ENCODE measurements at places on chromosomes 16 and 17.
A peak's percentile ranks its signal among the peaks of the same experiment; 100 is the strongest.

DNA sequence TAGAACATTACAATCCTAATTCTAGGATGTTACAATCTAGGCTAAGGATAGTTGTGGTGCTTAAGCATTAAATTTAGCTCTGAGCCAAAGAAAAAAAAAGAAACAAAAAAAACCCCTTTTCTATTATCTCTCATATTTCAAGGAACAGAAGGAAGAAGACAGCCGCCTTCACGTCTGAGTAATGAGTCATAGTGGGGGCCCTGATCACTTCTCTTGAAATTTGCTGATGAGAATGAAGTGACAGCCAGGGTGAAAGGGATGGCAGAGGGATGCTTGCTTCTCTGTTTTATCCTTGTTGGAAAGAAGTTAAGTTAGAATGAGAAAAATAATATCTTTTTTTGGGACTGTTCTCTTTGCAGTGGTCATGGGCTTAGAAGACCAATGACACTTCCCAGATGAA lies 82.6 kb upstream of the MPHOSPH6 start:
- DNase-seq: no peak

DNA sequence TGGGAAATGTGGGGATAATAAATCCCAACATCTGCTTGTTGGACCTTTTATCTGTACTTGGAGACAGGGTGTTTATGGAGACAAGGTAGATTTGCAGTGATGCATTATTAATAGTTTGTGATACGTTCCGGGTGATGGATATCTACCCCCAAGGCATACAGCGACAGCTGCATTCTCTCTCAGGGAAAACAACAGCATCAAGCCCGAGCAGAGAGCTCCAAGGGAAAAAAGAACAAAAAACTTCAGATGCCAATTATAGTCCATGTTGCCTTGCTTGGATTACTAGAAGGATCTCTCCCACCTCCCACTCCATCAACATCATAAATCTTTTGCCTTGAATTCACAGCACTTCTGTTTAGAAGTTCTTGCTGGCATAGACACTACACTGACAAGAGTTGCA lies 187.5 kb upstream of the CDH11 start:
- no peak for DNase-seq

- DNase-seq: no peak
These were observed 126.0 kb upstream of the SDK2 start for GRCh38 chr17:73770115-73770848.

DNA sequence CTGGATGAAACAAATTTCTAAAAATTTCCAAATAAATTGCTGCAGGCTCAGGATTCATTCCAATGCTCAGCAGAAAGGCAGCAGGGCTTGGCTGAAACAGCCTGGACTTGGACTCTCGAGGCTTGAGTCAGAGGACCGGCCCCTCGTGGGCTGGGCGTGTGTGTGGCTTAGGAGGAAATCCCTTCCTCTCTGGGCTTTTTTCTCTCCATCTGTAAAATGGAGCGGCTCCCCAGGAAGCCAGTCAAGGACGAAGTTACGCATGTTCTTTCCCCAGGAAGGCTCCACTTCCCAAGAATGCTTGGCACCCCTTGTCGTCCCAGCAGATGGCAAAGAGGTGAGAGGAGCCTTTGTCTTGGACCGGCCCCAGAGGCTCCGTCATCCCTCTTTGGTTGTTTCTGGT lies 13.5 kb downstream of the SLC46A1 start:
- DNase-seq: no peak

DNA sequence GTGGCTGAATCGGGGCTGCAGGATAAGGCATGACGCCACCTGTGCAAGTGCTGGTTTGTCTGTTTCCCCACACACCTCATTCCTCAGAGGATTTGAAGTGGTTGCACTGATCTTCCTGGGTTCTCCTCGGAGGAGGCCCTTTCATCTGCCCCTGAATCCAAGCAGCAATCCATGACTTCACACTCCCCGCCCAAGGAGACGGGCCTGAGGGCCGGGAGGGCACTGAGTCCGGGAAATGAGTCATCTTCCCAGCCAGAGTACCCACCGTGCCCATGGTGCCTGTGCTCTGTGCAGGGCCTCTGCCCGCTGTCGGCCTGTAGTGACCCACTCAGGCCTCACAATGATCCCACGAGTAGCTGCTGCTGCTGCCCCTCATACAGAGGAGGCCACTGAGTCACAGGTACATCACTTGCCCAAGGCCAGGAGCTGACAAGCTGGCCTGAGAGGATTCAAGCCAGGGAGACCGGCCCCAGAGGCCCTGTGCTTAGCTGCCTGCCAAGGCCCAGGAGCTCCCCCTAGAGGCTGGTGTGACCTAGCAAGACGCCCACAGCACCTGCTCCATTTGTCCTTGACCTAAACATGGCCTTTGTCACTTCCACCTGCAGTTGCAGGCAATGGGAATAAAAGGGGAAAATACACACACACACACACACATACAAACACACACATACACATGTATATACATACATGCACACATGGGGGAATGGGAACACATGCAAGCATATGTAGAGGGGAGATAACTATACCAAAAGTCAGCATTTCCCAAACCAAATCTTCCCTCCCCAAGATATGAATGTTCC lies 240.0 kb downstream of the C16orf95 start:
- no peak for DNase-seq

DNA sequence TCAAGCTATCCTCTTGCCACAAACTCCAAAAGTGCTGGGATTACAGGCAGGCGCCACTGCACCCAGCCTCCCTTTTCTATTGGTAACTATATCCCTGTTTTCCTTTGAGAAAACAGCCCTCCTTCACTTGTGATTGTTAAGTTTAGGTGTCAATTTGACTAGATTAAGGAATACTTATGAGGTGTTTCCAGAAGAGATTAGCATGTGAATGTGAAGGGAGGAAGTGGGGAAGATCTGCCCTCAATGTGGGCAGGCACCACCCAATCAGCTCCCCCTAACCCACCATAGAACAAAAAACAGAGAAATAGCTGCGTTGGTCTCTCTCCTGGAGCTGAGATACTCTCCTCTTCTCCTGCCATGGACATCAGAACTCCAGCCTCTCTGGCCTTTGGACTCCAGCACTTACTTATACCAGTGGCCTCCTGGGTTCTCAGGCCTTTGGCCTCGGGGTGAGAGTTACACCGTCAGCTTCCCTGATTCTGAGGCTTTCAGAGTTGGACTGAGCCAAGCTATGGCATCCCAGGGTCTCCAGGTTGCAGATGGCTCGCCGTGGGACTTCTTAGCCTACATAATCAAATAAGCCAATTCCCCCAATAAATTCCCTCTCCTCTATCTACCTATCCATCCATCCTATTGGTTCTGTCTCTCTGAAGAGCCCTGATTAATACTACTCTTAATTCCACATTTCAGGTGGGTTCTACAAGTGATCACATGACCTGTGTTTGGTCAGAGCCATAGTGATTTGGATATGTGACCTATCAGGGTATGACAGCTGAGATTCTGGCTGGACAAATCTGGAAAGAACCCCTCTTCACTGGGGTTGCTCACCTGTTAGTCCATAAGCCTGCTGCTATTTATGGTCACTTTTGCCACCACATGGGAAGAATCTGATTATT lies 12.0 kb upstream of the STAT3 start:
- no peak for DNase-seq

- DNase-seq: no peak
These were observed 5.7 kb upstream of the TCAP start for GRCh38 chr17:39659279-39660010.

- no peak for DNase-seq
These were observed 19.0 kb downstream of the SMPD3 start for GRCh38 chr16:68429076-68429854.

DNA sequence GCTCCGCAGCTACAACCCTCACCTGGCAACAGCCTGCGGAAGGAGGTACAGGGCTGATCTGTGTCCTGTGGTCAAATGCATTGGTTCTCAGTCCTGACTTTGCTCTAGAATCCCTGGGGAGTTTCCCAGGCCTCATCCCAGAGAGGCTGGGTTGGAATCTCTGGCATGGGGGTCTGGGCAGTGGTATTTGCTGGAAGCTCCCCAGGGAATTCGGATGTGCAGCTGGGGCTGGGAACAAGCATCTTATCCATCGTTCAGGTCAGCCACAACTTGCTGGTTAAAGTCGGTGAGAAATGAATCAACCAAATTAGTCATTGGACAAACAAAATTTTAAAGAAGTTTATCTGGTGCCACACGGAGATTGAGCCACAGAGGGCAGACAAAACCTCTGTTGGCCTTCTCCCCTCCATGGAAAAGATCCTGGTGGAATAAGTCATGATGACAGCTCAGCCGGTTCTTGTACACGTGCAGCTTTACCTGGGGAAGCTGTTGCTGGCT lies 231.2 kb downstream of the FOXL1 start:
- no peak for DNase-seq

GRCh38 chr16:50244140-50244503 lies 22.2 kb upstream of the ADCY7 start:
- DNase-seq: no peak

- no peak for DNase-seq
These were observed 11.0 kb downstream of the NPTX1 start for GRCh38 chr17:80465327-80465974.

DNA sequence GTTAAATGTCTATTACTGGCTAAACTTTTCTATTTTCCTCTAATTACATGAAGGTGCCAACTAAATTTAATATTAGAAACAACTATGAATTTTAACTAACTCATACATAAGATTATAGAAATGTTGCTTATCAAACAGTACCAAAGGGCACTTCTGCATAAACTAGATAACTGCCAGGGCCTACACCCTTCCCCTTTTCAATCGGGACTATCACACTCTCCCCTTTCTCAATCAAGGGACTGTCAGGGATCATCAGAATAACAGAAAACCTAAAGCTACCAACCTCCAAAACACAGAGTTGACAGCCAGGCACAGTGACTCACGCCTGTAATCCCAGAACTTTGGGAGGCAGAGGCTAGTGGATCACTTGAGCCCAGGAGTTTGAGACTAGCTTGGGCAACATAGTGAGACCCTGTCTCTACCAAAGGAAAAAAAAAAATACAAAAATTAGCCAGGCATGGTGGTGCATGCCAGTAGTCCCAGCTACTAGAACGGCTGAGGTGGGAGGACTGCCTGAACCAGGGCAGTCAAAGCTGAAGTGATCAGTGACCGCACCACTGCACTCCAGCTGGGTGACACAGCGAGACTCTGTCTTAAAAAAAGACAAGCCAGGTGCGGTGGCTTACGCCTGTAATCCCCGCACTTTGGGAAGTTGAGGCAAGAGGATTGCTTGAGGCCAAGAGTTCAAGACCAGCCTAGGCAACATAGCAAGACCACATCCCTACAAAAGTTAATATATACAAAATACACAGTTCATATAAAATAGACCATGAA lies 3.2 kb upstream of the PHLPP2 start:
- DNase-seq: no peak

DNA sequence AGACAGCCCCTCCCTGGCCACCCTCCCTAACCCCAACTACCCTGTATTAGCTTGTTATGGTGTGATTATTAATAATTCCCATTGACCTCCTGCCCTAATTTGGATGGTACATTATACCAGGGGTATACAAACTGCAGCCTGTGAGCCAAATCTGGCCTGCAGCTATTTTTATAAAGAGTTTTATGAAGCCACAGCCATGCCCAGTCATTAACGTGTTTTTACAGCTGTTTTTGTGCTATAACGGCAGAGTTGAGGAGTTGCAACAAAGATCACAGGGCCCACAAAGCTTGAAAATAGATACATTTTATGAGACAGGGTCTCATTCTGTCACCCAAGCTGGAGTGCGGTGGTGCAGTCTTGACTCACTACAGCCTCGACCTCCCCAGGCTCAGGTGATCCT lies 6.0 kb downstream of the METTL22 start:
- DNase-seq: no peak

- DNase-seq: no peak
These were observed 992 bp upstream of the CACNG4 start for GRCh38 chr17:66963521-66963908.

- peak; percentile 76 for DNase-seq
These were observed 13.7 kb downstream of the RARA start for GRCh38 chr17:40322358-40323315.

DNA sequence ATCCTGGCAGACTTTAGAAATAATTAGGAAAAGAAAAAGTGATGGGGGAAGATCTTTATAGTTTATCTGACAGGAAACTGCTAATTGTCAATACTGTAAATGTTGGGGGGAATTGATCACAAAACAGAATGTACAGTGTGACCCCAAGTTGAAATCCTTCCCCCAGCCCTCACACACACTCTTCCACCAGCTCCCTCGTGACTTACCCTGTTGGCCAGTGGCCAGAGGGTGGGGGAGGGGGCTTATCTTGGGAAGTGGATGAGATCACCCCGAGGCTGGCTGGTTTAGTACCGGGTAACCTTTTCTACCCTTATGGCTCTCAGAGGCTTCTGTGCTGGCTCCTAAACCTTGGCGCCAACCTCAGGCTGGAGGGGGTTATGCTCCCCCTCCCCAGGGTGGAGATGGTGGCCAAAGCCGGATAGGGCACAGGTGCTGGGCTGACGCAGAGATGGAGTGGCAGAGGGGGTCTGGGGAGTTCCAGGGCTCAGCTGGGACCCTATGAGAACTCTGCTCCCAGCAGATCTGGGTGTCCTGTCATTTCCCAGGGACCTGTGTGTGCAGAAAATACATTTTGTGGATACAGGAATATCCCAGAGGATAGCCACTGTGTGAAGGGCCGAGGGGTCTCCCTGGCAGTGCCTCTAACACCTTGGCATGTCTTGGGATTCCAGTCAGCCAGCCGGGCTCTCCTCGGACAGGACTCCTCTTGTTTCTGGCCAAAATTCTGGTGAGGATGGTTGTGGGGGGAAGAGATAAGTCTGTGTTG lies 18.6 kb downstream of the CDH16 start:
- DNase-seq: peak; percentile 0

DNA sequence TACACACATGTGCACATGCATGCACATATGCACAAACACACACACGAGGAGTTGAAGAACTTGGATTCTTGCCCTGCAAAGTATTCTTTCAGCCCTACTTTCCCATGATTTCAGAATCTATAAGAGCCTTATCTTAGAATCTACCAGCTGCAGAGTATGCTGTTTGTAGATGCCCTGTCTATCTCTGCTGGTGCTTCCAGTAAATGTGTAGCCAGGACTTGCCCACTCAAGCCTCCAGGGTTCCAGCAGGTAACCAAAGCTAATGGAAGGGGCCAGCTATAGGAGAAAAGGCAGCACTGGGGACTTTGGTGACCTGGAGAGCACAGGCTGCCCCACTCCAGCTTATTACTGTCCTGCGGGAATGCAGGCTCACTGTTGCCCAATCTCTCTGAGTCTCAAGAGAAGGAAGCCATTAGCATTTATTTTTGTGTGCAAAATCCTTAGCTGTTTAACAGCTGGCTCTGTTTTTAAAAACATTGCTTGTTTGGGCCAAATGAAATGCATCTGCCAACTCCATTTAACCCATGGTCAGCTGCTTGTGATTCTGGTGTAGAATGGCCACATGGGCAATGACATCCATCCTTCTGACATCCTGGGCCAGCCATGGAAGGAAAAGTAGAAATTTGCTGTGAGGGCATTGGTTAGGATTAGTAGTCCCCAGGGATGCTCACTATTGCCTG lies 28.6 kb upstream of the XYLT1 start:
- no peak for DNase-seq

DNA sequence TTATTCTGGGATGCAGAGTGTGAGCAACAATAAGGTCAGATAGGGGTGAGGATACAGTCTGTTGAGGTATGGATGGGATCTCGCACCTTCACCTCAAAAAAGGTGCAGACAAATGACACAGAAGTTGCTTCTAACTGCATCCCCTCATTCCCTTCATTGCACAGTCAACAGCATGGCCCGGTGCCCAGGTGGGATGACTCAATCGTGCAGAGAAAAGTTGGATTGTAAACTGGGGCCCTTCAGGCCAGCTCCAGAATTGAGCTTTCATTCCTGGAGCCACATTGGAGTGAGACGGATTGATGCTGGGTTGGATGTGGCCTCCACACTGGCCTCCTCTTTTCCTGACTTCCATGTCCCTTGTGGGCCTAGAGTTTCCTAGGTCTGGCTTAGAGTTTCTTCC lies 977.4 kb downstream of the KCNJ18 start:
- DNase-seq: no peak

GRCh38 chr16:24041834-24042631 lies 206.2 kb downstream of the PRKCB start:
- peak; percentile 73 for DNase-seq

All from GM12891 (cell line).